Airway epithelial cell (primary cell): ENCODE measurements at places on chromosomes 7 and 10. TPM values are rescaled to one million over a fixed set of nuclear protein-coding genes. Genes with fewer than 3 reads are reported as not detected.

Gene CACUL1
- 23.9 and 26.8 TPM in 2 replicates for total RNA-seq

Gene RBP3
- not detected in 2 replicates for total RNA-seq

Gene AKR1B15
- 0.21 TPM in 1 of 2 replicates, not detected in the other for total RNA-seq

Gene ACTL6B
- not detected in 2 replicates for total RNA-seq

Gene CNPY1
- total RNA-seq, result not detected in 2 replicates

Gene UNCX
- not detected in 2 replicates for total RNA-seq

Gene CLIP2
- 12.3 and 14.7 TPM in 2 replicates for total RNA-seq

Gene BRAT1
- 44.8 and 53.7 TPM in 2 replicates for total RNA-seq

Gene SOSTDC1
- 1.1 and 2.1 TPM in 2 replicates for total RNA-seq

Gene CRTAC1
- total RNA-seq, result not detected in 2 replicates

Gene DYNC1I1
- total RNA-seq, result 0.21 TPM in 1 of 2 replicates, not detected in the other

Gene CYP2C9
- total RNA-seq, result 0.14 TPM in 1 of 2 replicates, not detected in the other

Gene CHN2
- not detected in 2 replicates for total RNA-seq

Gene FAM25A
- 20.3 and 29.8 TPM in 2 replicates for total RNA-seq

Gene C10orf143
- 0.60 and 0.71 TPM in 2 replicates for total RNA-seq

Gene CFAP43
- 0.09 and 0.21 TPM in 2 replicates for total RNA-seq

Gene BHLHA15
- 0.78 and 1.3 TPM in 2 replicates for total RNA-seq

Gene OPN4
- not detected in 2 replicates for total RNA-seq

Gene DDC
- not detected in 2 replicates for total RNA-seq

Gene ANKRD61
- total RNA-seq, result not detected in 2 replicates
